Hematopoietic multipotent progenitor cell treated with erythropoietin and hydrocortisone succinate and interleukin-3 and kit ligand, for 8 days (in vitro differentiated cells): ENCODE measurements at places on chromosomes 4 and X.

- no peak for DNase-seq
Measured at GRCh38 chr4:89751416-89751815, 85.5 kb downstream of the SNCA start.

GRCh38 chrX:133544115-133544514, 128.8 kb upstream of the GPC4 start:
- DNase-seq: no peak

- no peak for DNase-seq
Measured at GRCh38 chrX:8346060-8346459, 118.6 kb upstream of the VCX3B start.

DNA sequence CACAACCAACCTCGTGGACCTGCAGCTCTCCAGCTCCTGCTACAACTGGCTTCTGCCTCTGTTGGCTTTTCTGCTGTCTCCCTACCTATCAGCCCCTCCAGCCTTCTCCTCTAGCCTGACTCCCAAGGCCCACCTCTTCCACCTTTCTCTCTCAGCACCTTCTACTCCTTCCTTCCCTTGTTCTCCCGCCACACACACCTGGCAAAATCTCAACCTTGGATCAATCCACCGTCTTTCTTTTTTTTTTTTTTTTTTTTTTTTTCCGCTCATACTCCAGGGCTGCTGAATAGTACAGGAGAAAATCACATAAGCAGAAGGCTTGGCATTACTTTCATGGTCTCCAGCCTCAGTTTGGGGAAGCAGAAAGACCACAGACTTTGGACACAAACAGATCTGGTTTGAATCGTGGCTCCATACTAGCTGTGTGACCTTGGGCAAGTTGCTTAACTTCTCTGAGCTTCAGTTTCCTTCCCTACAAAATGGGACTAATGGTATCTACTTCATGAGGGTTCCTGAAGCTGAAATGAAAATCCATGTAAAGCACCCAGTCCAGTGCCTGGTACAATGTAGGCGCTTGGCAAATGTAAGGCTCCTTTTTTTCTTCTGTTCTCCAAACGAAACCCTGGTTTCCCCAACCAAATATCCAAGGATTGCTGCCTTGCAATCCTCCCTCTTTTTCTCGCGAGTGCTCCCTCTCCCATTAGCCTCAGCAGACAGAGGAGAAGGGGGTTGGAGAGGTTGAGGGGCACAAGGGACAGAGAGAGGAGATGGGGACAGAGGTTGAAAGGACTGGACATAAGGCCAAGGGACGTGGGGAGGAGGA, 1.7 kb downstream of the FGD1 start:
- DNase-seq: no peak

DNA sequence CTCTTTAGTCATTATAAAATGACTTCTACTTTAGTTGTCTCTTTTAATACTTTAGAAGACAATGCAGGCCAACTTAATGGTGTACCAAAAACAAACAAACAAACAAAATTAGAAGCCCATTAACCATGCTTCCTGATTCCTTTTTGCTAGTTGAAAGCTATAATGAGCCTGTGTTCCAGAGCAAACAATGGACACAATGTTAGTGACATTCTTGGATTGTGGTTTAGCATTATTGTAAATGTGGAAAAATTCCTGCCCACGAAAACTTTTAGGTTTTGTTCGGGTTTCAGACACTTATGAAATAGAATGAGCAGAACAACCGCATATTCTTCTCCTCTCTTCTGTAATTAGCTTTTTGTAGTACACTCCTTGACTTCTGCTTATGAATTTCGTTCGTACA, 1682.7 kb upstream of the PCDH7 start:
- DNase-seq: no peak
